Activated B cell treated with CpG ODN at 0.5 μM for 24 hours (primary cell): ENCODE measurements at places on chromosomes 5 and 9.

GRCh38 chr9:14768405-14769229 lies 46.1 kb upstream of the CER1 start:
- H3K4me3 ChIP-seq: no peak overlapping the region
- no peaks in the 10 kb centered on the region for H3K4me1 ChIP-seq
- no peaks in the 10 kb centered on the region for H3K36me3 ChIP-seq
- H3K27ac ChIP-seq: no peak overlapping the region
- peaks cover 24% of the 10 kb centered on the region for H3K27me3 ChIP-seq

DNA sequence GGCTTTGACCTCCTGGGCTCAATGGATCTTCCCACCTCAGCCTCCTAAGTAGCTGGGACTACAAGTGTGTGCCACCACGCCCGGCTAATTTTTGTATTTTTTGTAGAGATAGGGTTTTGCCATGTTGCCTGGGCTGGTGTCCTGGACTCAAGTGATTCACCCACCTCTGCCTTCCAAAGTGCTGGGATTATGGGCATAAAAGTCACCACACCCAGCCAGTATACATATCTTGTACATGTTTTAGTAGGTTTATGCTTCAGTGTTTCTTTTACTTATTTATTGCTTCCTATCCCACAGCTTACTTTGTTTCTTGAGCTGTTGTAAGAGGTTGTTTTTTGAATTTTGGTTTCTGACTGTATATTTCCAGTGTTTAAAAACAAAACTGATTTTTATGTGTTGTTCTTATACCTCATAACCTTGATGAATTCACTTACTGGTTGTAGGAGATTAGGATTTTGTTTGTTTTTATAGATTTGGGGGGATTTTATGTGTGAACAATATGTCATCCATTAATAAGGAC lies 12.9 kb downstream of the FBXW5 start:
- no peaks in the 10 kb centered on the region for H3K27me3 ChIP-seq
- no peak overlapping the region for H3K4me3 ChIP-seq
- peaks cover 18% of the 10 kb centered on the region for H3K4me1 ChIP-seq
- no peak for DNase-seq
- peak overlapping the region; percentile 62 for H3K27ac ChIP-seq

DNA sequence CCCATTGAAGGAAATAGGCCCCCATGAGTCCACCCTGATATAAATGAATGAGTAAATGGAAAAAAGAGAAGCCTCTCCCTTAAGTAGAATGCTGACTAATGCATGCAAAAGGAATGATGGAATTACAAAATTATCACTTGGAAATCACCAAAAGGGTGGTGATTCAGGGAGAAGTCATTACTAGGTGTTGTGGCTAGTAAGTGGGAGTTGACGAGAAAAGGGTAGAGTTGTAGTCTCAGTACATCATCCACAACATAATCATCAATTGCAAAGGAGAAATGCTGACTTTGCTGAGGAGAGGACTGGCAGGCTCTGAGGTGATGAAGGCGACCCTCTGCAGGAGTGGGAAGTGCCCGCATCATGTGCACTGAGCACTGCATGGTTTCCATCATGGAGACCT lies 201.5 kb upstream of the S1PR3 start:
- no peak overlapping the region for H3K27ac ChIP-seq
- no peak overlapping the region for H3K4me3 ChIP-seq
- no peaks in the 10 kb centered on the region for H3K36me3 ChIP-seq
- H3K27me3 ChIP-seq: peaks cover 3% of the 10 kb centered on the region

GRCh38 chr5:179226696-179227095 lies 118.6 kb downstream of the ADAMTS2 start:
- H3K27ac ChIP-seq: no peak overlapping the region
- H3K27me3 ChIP-seq: no peaks in the 10 kb centered on the region
- no peak for DNase-seq
- no peaks in the 10 kb centered on the region for H3K36me3 ChIP-seq
- no peaks in the 10 kb centered on the region for H3K4me1 ChIP-seq
- H3K4me3 ChIP-seq: no peak overlapping the region

DNA sequence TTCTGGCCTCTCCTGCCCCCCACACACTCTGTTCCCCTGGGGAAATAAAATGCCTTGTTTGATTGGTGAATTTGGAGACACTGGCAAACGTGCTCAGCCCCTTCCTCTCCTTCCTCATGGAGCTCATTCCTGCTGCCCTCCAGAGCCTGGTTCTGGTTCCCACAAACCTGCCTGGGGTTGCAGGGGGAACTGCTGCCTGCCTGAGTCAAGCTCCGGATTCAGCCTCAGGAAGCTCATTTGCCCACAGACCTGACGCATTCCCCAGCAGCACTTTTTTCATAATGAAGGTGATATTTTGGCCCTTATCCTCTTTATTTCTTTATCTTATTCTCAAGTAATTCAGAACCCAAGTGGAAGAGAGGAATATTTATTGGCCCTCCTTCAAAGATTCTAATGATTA lies 140.5 kb downstream of the TTLL11 start:
- H3K4me3 ChIP-seq: no peak overlapping the region
- H3K27ac ChIP-seq: no peak overlapping the region
- no peaks in the 10 kb centered on the region for H3K27me3 ChIP-seq
- peaks cover 15% of the 10 kb centered on the region for H3K4me1 ChIP-seq
- no peaks in the 10 kb centered on the region for H3K36me3 ChIP-seq

DNA sequence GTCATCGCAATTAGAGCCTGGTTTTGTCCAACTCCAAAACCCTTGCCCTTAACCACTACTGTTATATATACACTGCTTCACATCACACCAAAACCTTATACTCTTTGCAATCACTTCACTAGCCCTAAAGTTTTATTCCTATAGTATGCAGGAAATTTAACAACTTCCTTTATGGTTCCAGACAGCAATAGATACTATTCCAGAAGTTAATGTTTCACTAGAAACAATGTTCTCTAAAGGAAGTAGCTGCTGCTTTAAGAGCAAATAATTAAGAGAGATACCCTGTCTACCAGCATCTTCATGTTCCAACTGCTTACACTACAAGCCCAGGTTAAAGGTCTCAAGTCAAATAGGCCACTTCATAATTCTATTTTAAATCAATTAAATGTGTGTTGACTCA lies 22.0 kb downstream of the FREM1 start:
- no peak overlapping the region for H3K4me3 ChIP-seq
- H3K36me3 ChIP-seq: no peaks in the 10 kb centered on the region

DNA sequence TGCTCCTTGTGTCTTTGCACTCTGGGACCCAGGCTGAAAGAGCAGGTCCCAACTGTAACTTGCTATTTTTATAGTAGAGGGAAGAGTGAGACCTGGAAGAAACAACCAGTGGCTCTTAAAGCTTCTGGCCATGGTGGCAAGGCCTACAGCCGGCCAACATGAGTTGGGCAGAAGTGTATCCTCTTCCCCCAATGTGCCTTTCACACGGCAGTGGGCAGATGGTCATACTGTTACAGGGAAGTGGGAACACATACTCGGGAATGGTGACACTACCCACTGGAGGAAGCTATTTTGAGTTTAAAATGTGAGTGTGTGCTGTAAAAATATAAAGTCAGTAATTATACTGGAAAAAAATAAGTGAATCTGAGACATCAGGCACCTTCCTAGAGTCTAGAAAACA lies 116.0 kb downstream of the MVB12B start:
- H3K27me3 ChIP-seq: no peaks in the 10 kb centered on the region
- no peak overlapping the region for H3K4me3 ChIP-seq
- peaks cover 2% of the 10 kb centered on the region for H3K4me1 ChIP-seq
- no peak overlapping the region for H3K27ac ChIP-seq
- no peak for DNase-seq

GRCh38 chr5:94746731-94747124 lies 128.3 kb downstream of the SLF1 start:
- DNase-seq: no peak
- H3K4me3 ChIP-seq: peak overlapping the region; percentile 56
- H3K27me3 ChIP-seq: peaks cover 3% of the 10 kb centered on the region
- H3K36me3 ChIP-seq: no peaks in the 10 kb centered on the region
- H3K4me1 ChIP-seq: peaks cover 42% of the 10 kb centered on the region

- peak overlapping the region; percentile 85 for H3K27ac ChIP-seq
- no peak for DNase-seq
- H3K4me3 ChIP-seq: peak overlapping the region; percentile 58
- peaks cover 16% of the 10 kb centered on the region for H3K4me1 ChIP-seq
These were observed 43.9 kb upstream of the GLIPR2 start for GRCh38 chr9:36092509-36093215.

GRCh38 chr5:173903396-173904140 lies 15.4 kb downstream of the CPEB4 start:
- DNase-seq: no peak
- no peak overlapping the region for H3K27ac ChIP-seq
- no peak overlapping the region for H3K4me3 ChIP-seq
- H3K36me3 ChIP-seq: peaks cover 6% of the 10 kb centered on the region
- H3K27me3 ChIP-seq: no peaks in the 10 kb centered on the region

GRCh38 chr9:87276327-87276841 lies 221.3 kb upstream of the DAPK1 start:
- no peak overlapping the region for H3K4me3 ChIP-seq
- no peaks in the 10 kb centered on the region for H3K27me3 ChIP-seq
- DNase-seq: no peak

GRCh38 chr9:134619983-134620661 lies 21.5 kb upstream of the COL5A1 start:
- peak; percentile 7 for DNase-seq
- no peaks in the 10 kb centered on the region for H3K36me3 ChIP-seq
- H3K27me3 ChIP-seq: peaks cover 16% of the 10 kb centered on the region

- no peaks in the 10 kb centered on the region for H3K36me3 ChIP-seq
- no peaks in the 10 kb centered on the region for H3K4me1 ChIP-seq
- no peak overlapping the region for H3K27ac ChIP-seq
- H3K4me3 ChIP-seq: no peak overlapping the region
- no peak for DNase-seq
These were observed 205.5 kb downstream of the TMC1 start for GRCh38 chr9:72726947-72727346.

- no peak for DNase-seq
- H3K4me3 ChIP-seq: no peak overlapping the region
- H3K27me3 ChIP-seq: peaks cover 16% of the 10 kb centered on the region
- H3K4me1 ChIP-seq: no peaks in the 10 kb centered on the region
- no peaks in the 10 kb centered on the region for H3K36me3 ChIP-seq
- no peak overlapping the region for H3K27ac ChIP-seq
These were observed 119.6 kb upstream of the RETREG1 start for GRCh38 chr5:16736158-16736995.

GRCh38 chr5:93926831-93927620 lies 185.6 kb upstream of the POU5F2 start:
- DNase-seq: no peak
- no peaks in the 10 kb centered on the region for H3K4me1 ChIP-seq
- H3K4me3 ChIP-seq: no peak overlapping the region
- no peaks in the 10 kb centered on the region for H3K27me3 ChIP-seq
- H3K27ac ChIP-seq: no peak overlapping the region

DNA sequence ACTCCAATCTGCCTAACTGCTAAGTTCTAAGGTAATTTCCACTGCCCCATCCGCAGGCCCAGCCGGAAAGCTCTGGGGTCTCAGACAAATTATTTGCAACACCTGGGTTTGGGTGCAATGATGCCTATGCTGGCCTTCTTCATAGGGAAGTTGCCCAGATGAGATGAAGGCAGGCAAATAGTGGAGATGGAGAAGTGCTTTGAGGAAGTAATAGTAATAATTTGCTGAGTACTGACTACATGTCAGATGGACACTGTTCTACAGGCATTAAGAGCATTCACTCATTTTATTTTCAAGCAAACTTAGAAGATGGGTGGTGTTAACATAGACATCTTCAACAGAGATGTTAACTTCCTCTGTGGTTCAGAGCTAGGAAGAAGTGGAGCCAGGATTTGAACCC lies 3.8 kb downstream of the PCDH12 start:
- H3K4me3 ChIP-seq: no peak overlapping the region
- peaks cover 2% of the 10 kb centered on the region for H3K27me3 ChIP-seq
- no peak for DNase-seq
- no peak overlapping the region for H3K27ac ChIP-seq
- peaks cover 2% of the 10 kb centered on the region for H3K36me3 ChIP-seq

DNA sequence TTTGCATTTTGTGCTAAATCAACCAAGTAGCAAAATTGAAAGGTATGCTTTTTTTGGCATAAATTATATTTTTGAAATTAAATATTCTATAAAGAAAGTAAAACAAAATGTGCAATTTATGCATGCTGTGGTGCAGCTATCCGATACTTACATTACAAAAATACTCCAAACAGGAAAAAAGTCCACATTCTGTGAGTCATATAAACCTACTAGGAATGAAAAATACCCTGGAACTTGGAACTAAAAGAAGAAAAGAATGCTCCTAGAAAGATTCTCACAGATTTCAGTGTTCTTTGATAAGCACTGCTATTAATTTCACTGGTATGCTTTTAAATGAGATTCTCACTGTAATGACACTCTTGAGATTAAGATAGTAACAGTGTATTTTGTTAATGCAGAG lies 92.6 kb downstream of the OSMR start:
- H3K4me3 ChIP-seq: no peak overlapping the region
- no peak for DNase-seq
- no peaks in the 10 kb centered on the region for H3K27me3 ChIP-seq
- no peak overlapping the region for H3K27ac ChIP-seq
- no peaks in the 10 kb centered on the region for H3K4me1 ChIP-seq

- H3K27me3 ChIP-seq: no peaks in the 10 kb centered on the region
- peak overlapping the region; percentile 74 for H3K27ac ChIP-seq
- DNase-seq: no peak
- H3K4me3 ChIP-seq: peak overlapping the region; percentile 60
- peaks cover 42% of the 10 kb centered on the region for H3K4me1 ChIP-seq
- no peaks in the 10 kb centered on the region for H3K36me3 ChIP-seq
These were observed 19.2 kb downstream of the KCTD16 start for GRCh38 chr5:144189800-144190429.
